Cerebellar nuclear complex (tissue), 1 donor: ENCODE measurements at places on chromosomes 4 and X.

DNA sequence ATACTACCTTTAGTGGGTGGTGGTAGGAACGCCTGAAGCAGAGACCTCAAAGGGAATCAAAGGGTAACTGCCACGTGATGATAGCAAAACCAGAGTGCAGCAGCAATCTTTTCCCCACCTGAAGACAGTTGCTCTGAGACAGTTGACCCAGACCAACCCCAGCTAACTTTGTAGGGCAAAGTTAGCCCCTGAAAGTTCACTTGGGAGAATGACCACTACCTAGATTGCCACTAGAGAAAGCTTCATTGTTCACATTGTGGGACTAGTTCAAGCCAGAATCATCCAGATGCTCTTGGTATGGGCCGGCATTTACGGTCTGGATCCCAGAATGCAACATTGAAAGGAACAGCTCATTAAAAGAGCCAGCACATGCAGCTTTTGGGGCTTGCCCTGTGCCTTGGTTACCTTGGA, 4.1 kb downstream of the SEPTIN6 start:
- DNase-seq: no peak

GRCh38 chr4:129218360-129218759, 122.4 kb downstream of the C4orf33 start:
- DNase-seq: no peak

DNA sequence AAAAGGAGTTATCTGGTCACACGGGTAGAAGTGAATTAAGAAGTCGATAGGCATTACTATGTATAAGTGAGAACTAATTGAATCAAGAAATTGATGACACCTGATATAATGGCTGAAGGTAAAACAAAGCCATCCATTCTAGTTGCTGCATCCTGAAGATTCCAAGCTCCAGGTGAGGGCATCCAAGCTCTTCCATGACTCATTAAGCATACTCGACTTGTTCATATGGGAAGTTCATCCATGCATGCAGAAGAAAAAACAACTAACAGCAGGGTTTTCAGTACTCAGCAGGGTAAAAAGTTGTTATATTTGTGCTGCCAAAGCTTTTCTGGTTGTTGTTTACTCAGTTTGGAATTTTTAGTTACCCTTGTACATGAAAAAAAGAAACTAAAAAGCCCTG, 508.0 kb upstream of the CXorf51A start:
- no peak for DNase-seq

DNA sequence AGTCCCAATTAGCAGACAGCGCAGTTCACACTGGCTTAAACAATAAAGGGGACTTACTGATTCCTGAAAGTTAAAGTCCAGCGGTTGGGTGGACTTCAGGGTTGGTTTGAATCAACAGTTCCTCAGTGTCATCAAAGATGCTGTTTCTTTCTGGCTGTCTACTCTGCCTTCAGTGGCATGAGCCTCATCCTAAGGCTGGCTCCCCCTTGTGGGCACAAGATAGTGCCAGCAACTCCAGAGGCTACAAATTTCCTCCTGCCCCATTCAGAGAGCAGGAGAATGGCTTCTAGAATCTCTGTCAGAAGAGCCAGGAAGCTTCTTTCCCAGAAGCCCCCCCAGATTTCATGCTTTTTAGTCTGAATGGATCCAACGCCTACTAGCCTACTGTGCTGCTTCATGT, 82.4 kb upstream of the MTM1 start:
- peak; percentile 4 for DNase-seq

DNA sequence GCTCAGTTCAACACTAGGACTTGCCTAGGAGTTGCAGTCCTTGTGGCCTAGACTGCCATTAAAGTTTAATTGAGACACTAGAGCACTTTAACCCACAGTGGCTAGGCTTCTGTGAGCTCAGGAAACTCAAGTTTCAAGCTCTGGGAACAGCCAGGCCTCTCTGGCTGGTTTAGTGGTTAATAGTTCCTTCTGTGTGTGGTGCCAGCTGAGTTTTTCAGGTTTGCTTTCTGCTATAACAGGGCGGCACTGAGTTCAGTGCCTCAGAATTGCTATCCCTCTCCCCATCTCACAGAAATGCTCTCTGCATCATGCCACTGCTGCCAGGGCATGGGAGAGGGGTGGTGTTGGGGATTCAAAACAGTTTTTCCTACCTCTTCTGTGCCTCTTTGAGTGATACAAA, 15.9 kb downstream of the MMAA start:
- DNase-seq: no peak

GRCh38 chr4:6201580-6202091, 1.3 kb upstream of the JAKMIP1 start:
- no peak for DNase-seq

DNA sequence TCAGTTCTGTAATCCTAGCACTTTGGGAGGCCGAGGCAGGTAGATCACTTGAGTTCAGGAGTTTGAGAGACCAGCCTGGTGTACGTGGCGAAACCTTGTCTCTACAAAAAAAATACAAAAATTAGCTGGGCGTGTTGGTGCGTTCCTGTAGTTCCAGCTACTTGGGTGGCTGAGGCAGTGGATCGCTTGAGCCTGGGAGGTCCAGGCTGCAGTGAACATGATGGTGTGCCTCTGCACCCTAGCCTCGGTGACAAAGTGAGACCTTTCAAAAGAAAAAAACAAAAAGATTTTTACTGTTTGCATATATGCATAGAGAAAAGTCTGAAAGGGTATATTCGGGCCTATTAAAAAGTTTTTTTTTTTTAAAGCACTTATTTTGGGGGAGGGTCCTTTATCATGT, 76.1 kb downstream of the KDM6A start:
- DNase-seq: no peak

DNA sequence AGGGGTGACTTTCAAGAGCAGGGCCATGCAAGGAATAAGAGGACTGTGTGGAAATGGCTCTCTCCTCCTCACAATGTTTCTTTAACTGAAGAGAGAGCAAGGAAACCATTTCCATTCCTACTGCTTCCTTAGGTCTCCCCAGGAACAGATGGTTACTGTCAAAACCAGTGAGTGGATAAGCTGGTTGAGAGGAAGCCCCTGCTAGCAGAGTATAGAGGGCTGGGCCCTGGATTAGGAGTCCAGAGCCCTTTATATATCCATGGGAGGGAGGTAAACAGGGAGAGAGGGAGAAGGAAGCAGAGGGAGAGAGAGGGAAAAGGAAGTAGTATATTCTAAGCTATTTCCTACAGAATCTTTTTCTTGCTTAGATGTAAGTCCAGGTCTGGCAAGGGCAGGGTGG, 43.8 kb upstream of the LAS1L start:
- DNase-seq: peak; percentile 0

DNA sequence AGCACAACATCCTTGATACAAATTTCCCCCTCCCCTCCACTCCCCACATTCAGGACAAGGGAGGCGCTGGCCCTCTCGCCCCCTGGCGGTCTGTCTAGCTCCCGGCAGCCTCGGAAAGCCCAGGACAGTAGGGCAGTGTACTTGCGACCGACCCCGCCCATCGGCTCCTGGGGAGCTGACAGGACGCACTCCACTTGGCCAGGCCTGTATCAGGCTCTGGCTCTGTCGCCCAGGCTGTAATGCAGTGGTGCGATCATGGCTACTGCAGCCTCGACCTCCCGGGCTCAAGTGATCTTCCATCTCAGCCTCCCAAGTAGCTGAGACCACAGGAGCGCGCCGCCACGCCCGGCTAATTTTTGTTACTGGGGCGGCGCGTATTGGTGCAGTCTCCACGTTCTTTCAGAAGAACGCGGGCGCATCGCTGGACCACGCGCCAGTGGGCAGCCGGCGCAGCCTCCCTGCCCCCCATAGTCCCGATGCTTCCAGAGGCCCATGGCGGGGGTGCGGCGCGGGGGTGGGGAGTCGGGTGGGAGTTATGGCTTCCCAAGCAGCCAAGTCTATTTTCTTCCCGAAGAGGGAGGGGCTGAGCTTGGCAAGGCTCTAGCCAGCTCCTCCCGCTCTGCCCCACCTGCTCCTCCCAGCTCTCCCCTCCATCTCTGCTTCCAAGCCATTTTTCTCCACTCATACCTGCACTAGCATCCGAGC, 7.8 kb upstream of the AKAP14 start:
- no peak for DNase-seq

DNA sequence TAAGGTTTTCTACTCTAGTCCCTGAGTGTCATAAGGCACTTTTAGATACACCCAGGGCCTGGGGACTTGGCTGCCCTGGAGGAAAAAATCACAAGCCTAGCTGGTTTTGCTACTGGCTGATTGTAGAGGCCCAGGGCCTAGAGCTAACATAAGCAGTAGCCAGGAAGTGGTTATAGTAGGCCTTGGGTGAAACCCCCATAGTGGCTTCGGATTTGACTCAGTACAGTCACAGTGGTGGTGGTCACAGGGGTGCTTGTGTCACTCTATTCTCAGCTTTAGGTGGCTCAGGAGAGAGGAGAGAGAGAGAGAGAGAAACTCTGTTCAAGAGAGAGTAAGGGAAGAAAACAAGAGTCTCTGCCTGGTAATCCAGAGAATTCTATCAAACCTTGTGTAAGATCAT, 194.5 kb upstream of the EDA2R start:
- DNase-seq: no peak

- no peak for DNase-seq
These were observed 1060.6 kb downstream of the STIM2 start for GRCh38 chr4:27921231-27921630.

GRCh38 chr4:76339364-76339763, 32.8 kb downstream of the STBD1 start:
- DNase-seq: no peak

GRCh38 chrX:124239324-124239723, 93.1 kb upstream of the TEX13D start:
- no peak for DNase-seq
